ENCODE measurements at places on chromosomes 3 and 15.

DNA sequence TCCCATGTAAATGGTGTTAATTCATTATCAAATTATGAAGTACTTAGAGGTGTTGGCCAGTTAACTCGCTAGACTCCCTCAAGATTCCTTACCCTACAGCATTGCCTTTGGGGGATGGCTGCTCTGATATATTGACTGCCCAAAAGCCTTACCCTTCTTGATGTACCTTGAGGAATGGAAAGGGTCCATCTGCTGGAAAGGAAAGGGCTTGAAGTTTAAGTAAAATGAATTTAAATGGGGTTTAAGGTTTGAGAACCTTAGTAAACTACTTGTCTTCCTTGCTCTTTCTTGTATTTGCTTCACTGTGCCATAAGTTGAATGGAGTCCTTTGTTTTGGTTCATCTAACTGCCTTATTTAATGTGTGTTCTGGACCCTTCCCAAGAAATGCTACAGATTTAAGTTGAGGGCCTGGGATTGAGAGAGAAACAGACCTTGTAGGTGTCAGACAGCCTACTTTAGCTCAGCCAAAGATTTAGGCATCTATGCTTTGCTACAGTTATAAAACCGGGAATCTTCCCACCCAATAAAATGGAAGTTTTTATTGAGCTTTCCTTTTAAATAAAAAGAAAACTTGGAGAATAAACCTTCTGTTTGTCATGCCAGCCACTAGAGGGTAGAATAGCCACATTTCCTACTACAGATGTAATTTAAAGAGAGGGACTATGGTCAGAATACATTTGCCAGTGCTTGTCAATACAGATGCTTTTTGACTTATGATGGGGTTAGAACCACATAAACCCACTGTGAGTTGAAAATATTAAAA lies 25.3 kb downstream of the CMSS1 start:
- H3K27ac ChIP-seq: no peak overlapping the region
- H3K36me3 ChIP-seq: no peaks in the 10 kb centered on the region
- peaks cover 20% of the 10 kb centered on the region for H3K4me1 ChIP-seq
- no peaks in the 10 kb centered on the region for H3K27me3 ChIP-seq
- peak; percentile 18 for DNase-seq

DNA sequence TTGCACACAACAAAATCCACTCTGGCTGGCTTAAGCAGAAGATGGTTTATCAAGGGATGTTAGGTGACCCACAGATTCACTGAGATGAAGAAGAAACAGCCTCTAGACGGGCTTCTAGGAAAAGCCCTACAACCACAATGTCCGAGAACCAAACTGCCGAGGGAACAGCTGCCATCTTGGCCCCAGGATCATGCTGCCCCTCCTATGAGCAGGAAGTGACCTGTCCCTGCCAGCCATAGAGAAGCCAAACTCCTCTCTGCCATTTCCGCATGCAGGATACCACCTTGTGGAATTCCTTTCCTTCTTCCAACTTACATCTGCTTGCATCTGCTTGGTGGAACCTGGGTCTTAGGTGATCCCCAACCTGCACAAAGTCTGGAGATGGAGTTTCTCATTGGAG lies 11.4 kb upstream of the POMGNT2 start:
- H3K4me1 ChIP-seq: no peaks in the 10 kb centered on the region
- H3K27ac ChIP-seq: no peak overlapping the region
- peaks cover 19% of the 10 kb centered on the region for H3K27me3 ChIP-seq
- no peak overlapping the region for H3K4me3 ChIP-seq
- peaks cover 7% of the 10 kb centered on the region for H3K36me3 ChIP-seq

GRCh38 chr3:132786890-132787289 lies 64.7 kb upstream of the NPHP3 start:
- H3K36me3 ChIP-seq: no peaks in the 10 kb centered on the region
- DNase-seq: no peak
- H3K27ac ChIP-seq: no peak overlapping the region
- peaks cover 15% of the 10 kb centered on the region for H3K27me3 ChIP-seq
- H3K4me1 ChIP-seq: no peaks in the 10 kb centered on the region

- no peak overlapping the region for H3K27ac ChIP-seq
- no peak overlapping the region for H3K4me3 ChIP-seq
- no peaks in the 10 kb centered on the region for H3K27me3 ChIP-seq
Observed at GRCh38 chr15:70234256-70234905, 136.7 kb upstream of the TLE3 start.

- H3K27ac ChIP-seq: peak overlapping the region; percentile 88
- no peak overlapping the region for H3K4me3 ChIP-seq
- peaks cover 68% of the 10 kb centered on the region for H3K4me1 ChIP-seq
Observed at GRCh38 chr3:43316783-43317460, 30.6 kb downstream of the SNRK start.

- no peaks in the 10 kb centered on the region for H3K36me3 ChIP-seq
- DNase-seq: no peak
- H3K27ac ChIP-seq: no peak overlapping the region
- H3K4me3 ChIP-seq: no peak overlapping the region
Observed at GRCh38 chr3:50417637-50418033, 58.3 kb upstream of the TMEM115 start.

DNA sequence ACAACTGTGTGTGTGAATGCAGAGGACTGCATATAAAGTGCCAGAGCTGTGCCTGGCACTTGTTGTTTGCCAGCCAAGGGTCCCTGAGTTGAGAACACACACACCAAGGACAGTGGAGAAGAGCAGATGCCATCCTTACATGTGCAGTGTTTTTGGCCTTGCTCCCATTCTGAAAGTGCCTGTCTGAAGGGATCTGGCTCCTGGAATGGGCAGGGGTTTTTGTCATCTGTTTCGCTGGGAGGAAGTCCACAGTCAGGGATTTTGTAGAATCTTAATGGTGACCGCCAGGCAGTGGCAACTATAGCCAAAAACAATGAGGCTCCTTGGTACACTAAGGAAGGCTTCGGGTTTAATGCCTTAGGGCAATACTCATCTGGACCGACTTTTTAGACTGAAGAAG lies 63.7 kb downstream of the DUT start:
- H3K4me1 ChIP-seq: no peaks in the 10 kb centered on the region
- H3K27me3 ChIP-seq: peaks cover 6% of the 10 kb centered on the region
- H3K4me3 ChIP-seq: no peak overlapping the region
- DNase-seq: no peak
- no peak overlapping the region for H3K27ac ChIP-seq
- no peaks in the 10 kb centered on the region for H3K36me3 ChIP-seq

DNA sequence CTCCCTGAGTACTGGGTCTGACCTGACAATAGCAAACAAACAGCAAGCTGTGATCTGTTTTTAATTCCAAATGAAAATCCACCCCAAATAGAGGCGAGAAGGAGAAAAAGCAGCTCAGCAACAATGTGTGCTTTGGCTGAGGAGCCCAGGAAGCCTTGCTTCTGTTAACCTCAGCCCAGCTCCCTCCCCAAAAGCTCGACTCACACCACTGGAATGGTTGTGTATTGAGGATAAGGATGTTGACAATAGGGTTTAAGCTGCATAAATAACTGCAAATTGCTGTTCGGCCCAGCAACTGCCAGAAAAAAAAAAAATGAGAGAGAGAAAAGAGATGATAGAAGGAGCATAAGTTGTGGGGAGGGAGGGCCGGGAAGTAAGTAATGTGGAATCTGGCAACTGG lies 104.0 kb upstream of the TBC1D5 start:
- H3K27ac ChIP-seq: no peak overlapping the region
- H3K27me3 ChIP-seq: no peaks in the 10 kb centered on the region
- no peak overlapping the region for H3K4me3 ChIP-seq
- no peak for DNase-seq
- H3K4me1 ChIP-seq: no peaks in the 10 kb centered on the region
- H3K36me3 ChIP-seq: no peaks in the 10 kb centered on the region

DNA sequence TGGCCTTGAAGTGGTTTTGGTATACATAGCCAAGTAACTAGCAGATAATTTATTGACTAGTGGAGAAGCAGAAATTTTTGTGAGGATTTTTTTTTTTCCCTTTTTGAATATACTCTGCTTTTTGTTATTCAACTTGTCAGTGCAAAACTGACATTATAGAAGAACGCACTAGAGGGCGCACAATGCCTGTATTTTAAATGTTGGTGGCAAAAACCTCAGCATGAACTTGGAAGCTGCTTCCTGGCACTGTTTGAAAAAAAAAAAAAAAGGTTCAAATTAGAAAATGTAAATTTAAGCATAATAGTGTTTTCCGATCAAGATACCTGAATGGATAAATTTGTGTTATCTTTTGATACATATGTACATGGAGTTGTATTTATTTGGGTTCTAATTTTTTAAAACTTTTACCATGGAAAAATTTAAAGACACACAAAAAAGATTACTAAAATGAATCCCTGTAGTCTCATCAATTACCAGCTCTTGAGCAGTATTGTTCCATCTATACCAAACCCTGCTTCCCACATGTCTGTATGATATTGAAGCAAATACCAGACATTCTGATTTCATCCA lies 56.0 kb downstream of the SLC25A26 start:
- DNase-seq: peak; percentile 46
- no peak overlapping the region for H3K27ac ChIP-seq
- H3K4me1 ChIP-seq: no peaks in the 10 kb centered on the region
- no peaks in the 10 kb centered on the region for H3K36me3 ChIP-seq

DNA sequence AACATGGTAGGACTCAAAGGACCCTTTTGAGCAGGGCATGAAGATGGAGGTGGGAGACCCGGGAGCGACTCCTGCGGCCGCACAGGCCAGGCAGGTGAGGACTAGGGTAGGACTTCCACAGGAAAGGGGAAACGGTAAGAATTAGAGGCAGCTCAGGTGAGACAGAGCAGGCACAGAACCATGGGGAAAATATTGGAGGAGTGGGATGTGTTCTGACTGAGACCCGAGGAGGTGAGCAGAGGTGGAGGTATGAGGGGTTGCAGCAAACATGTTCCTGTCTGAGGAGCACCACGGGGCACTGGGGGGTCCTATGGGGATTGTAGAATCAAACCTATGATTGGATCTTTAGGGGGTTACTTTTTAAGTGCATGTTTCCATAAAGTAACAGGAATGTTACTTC lies 1.4 kb upstream of the ISG20 start:
- peaks cover 58% of the 10 kb centered on the region for H3K4me1 ChIP-seq
- no peak for DNase-seq
- peaks cover 44% of the 10 kb centered on the region for H3K36me3 ChIP-seq
- H3K4me3 ChIP-seq: peak overlapping the region; percentile 89

- no peaks in the 10 kb centered on the region for H3K36me3 ChIP-seq
- H3K4me3 ChIP-seq: peak overlapping the region; percentile 50
- H3K27ac ChIP-seq: peak overlapping the region; percentile 94
- peaks cover 37% of the 10 kb centered on the region for H3K4me1 ChIP-seq
- peak; percentile 48 for DNase-seq
- H3K27me3 ChIP-seq: no peaks in the 10 kb centered on the region
Observed at GRCh38 chr15:79004336-79004735, 59.5 kb upstream of the CTSH start.

DNA sequence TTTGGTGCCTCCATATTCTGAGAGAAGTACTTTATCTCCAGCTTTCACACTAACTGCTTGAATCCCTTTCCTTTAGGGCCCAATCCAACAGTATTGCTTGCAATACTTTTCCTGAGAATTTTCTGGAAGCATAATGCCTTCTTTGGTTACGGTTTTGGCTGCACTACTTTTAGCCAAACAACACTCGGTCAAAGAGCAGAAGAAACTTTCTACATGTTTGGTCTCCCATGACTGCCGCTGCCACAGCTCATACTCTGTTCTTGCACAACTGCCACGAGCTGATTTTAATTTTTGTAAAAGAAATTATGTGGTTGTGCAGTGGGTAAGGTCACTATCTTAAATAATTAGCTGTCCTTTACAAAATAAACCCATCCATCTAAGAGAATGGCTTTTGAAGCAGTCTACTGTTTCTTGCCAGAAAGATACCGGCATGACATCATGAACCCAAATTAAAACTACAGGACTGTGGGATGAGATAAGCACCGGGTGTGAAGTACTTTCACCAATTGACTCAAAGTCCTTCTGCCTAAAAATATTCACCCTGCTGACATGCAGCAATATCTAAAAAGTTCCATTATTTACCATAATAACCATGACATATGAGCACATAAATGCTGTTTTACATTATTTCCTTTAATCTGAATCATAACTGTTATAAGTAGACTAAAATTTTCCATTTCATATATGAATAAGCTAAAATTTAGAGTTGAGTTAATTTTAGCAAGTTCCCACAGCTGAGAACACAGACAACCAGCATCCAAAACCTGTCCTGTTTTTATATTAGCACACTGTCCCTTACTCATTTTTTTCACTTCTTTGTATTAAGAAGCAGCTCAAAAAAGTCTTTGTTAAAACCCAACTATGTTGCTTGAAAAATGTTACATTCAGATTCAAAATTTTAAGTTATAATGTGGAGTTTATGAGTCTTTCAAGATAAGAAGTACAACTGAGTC lies 1154.3 kb downstream of the EPHA3 start:
- DNase-seq: no peak
- no peaks in the 10 kb centered on the region for H3K4me1 ChIP-seq
- H3K4me3 ChIP-seq: no peak overlapping the region
- no peak overlapping the region for H3K27ac ChIP-seq
- no peaks in the 10 kb centered on the region for H3K27me3 ChIP-seq

GRCh38 chr15:40806672-40807027 lies 239 bp upstream of the ZFYVE19 start:
- H3K4me3 ChIP-seq: peak overlapping the region; percentile 100
- no peaks in the 10 kb centered on the region for H3K27me3 ChIP-seq
- H3K27ac ChIP-seq: peak overlapping the region; percentile 97

GRCh38 chr15:82663186-82663600 lies 16.0 kb upstream of the CPEB1 start:
- H3K36me3 ChIP-seq: no peaks in the 10 kb centered on the region
- H3K27me3 ChIP-seq: peaks cover 28% of the 10 kb centered on the region
- peaks cover 4% of the 10 kb centered on the region for H3K4me1 ChIP-seq
- DNase-seq: no peak

GRCh38 chr3:67592057-67592456 lies 62.4 kb downstream of the SUCLG2 start:
- H3K4me3 ChIP-seq: no peak overlapping the region
- DNase-seq: no peak
- H3K4me1 ChIP-seq: peaks cover 26% of the 10 kb centered on the region
- no peak overlapping the region for H3K27ac ChIP-seq

DNA sequence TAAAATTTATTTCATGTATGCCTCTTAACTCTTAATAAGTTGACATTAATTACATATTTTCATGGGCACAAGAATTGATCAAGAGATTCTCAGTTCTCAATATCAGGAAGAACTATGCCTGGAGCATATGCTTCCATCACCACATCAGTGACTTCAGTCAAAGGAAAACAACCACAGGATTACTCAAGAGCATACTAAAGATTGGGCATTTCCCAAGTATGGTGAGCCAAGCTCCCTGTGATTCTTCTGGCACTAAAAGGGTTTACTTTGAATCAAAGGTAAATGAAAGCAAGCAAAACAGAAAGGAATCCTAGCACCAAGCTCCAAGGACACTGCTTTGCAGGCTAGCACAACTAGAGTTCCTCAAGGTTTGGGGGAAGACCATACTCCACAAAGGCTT lies 44.6 kb downstream of the FMN1 start:
- no peak overlapping the region for H3K27ac ChIP-seq
- DNase-seq: no peak
- no peak overlapping the region for H3K4me3 ChIP-seq
- H3K27me3 ChIP-seq: peaks cover 41% of the 10 kb centered on the region
- peaks cover 12% of the 10 kb centered on the region for H3K4me1 ChIP-seq

DNA sequence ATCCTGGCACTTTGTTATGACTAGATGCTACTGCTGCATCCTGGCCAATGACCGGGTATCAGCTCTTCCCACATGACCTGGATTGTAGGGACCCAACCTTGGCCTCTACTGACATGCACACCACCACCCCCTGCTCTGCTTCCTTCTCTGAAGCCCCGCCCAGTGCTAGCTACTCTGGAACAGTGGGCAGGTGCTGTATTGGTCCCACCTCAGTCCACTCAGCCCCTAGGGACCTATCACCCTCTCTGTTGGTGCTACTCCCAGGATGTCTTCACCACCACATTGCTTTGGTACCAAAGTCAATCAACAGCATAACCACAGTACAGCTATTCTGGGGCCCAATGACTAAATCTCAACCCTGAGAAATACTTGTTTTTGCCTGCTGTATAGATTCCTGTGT lies 170.2 kb upstream of the PRICKLE2 start:
- H3K36me3 ChIP-seq: no peaks in the 10 kb centered on the region
- H3K4me3 ChIP-seq: no peak overlapping the region
- no peaks in the 10 kb centered on the region for H3K4me1 ChIP-seq
- no peak for DNase-seq
